ENCODE measurements at places on chromosomes 13 and 19. TPM values are rescaled to one million over a fixed set of nuclear protein-coding genes. Genes with fewer than 3 reads are reported as not detected.

DNA sequence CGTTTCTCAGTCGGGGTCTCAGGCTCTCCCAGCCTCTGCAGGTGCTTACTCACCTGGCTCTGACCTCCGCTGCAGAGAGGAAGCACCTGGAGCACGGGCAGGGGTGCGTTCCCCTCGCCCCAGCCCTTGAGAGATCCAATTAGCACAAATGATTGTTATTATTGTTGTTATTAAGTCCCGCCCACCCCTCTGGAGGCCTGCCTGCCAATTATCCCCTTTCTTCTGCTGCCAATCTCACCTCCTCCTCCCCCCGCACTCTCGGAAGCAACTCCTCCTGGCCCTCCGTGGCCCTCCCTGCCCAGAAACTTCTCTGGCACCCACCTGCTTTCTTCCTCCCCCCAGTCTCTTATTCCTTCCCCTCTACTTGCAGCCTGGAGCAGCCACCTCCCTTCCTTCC, 8.8 kb downstream of the ZNF787 start:
- no peaks in the 10 kb centered on the region for H3K36me3 ChIP-seq
- DNase-seq, result peak; percentile 50
- no peaks in the 10 kb centered on the region for H3K27me3 ChIP-seq
- H3K4me1 ChIP-seq, result peaks cover 13% of the 10 kb centered on the region

DNA sequence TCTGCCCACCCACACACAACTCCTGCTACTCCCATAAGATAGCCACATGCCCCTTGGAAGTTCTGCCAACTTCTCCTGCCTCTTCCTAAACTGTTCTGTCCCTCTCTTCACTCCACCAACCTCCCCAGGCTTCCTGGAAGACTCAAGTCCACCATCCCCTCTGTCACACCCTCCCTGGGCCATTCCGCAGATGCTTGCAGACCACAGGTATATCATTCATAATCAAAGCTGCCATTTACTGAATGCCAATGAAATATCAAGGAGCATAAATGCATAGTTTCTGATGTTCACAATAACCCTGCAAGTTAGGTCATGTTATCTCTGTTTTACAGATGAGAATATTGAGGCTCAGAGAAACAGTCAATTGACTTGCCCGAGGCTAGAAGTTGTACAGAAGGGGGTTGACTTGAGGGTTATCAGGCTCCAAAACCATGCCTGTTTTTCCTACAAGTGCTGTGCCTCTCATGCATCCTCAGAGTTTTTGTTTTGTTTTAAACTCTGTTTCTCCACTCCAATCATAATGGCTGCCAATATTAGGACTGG, 135.6 kb downstream of the SLC7A1 start:
- H3K4me3 ChIP-seq, result no peak overlapping the region
- H3K27ac ChIP-seq, result no peak overlapping the region

- H3K27me3 ChIP-seq, result no peaks in the 10 kb centered on the region
- no peaks in the 10 kb centered on the region for H3K36me3 ChIP-seq
- H3K4me1 ChIP-seq, result no peaks in the 10 kb centered on the region
- H3K4me3 ChIP-seq, result no peak overlapping the region
- DNase-seq, result no peak
Observed at GRCh38 chr13:34897220-34897619, 44.9 kb upstream of the NBEA start.

- DNase-seq, result no peak
- no peaks in the 10 kb centered on the region for H3K27me3 ChIP-seq
- no peaks in the 10 kb centered on the region for H3K36me3 ChIP-seq
Observed at GRCh38 chr13:90233933-90234672, 1113.4 kb upstream of the MIR17HG start.

GRCh38 chr13:73189362-73189761, 130.6 kb downstream of the KLF5 start:
- no peaks in the 10 kb centered on the region for H3K27me3 ChIP-seq
- H3K4me3 ChIP-seq, result no peak overlapping the region
- no peak overlapping the region for H3K27ac ChIP-seq

The IL17D gene
- total RNA-seq, result not detected

All from Peyer's patch (tissue), 4 donors.